MCF 10A (cell line): ENCODE measurements at places on chromosomes 2 and 18.

DNA sequence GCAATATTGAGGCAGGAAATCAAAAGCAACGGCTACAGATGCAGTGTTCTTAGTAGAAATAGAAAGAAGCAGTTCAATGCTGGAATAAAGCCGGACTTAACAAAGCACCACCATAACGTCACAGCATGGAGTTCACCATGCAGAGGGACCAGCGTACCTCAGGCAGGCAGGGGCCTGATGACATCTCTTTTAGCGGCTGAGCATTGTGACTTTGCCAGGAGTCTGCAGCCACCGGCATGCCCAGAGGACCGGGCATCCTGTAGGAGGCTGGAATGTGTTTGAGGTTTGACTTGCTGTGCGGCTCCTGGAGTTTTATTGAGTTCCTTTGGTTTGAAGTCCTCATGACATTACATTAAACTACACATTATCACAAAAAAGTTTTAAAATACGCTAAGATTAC, 139.8 kb downstream of the UXS1 start:
- no peak for DNase-seq

- no peak for DNase-seq
Observed at GRCh38 chr2:239236043-239236807, 164.6 kb downstream of the HDAC4 start.

DNA sequence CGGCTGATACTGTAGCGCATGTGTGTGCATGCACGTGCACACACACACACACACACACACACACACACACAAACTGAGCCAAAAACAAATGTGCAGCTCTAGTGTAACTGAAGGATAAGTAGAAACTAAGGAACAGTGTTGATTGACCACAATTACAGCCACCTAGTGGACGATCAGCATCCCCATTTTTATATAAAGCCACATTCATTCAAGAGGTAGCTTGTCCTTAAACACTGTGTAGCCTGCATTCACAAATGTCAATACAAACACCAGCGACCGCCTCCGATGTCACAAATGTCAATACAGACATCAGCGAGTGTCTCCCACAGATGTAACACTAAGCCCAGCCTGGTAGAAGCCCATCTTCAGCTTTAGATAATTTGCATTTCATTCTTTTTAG, 167.4 kb downstream of the PTGR3 start:
- DNase-seq, result peak; percentile 36

GRCh38 chr18:58721566-58722239, 50.4 kb downstream of the MALT1 start:
- DNase-seq, result no peak

GRCh38 chr2:43105586-43106558, 120.5 kb downstream of the ZFP36L2 start:
- DNase-seq, result peak; percentile 51

GRCh38 chr18:8834881-8835280, 129.5 kb downstream of the MTCL1 start:
- DNase-seq, result no peak

GRCh38 chr2:74008761-74009395, 24.2 kb downstream of the TET3 start:
- DNase-seq, result no peak

DNA sequence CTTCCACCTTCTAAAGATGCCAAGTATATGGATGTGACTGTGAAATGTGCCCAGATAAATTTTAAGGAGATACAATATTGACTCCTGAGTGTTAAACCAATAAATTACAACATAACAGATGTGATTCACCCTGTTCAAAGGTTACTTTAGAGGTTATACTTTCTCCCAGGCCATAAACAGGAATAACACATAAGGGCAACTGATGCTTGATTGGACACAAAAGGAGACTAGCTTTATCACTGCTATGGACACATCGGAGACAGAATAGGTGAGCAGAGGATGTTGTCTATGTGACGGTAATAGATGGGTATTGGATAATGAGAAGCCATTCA, 31.9 kb upstream of the SLC25A52 start:
- DNase-seq, result no peak

GRCh38 chr18:56469582-56469981, 168.8 kb downstream of the TXNL1 start:
- no peak for DNase-seq

GRCh38 chr2:193783681-193784080, 1588.9 kb upstream of the TMEFF2 start:
- DNase-seq, result peak; percentile 20

GRCh38 chr2:163341426-163341825, 394.4 kb downstream of the FIGN start:
- DNase-seq, result peak; percentile 14

DNA sequence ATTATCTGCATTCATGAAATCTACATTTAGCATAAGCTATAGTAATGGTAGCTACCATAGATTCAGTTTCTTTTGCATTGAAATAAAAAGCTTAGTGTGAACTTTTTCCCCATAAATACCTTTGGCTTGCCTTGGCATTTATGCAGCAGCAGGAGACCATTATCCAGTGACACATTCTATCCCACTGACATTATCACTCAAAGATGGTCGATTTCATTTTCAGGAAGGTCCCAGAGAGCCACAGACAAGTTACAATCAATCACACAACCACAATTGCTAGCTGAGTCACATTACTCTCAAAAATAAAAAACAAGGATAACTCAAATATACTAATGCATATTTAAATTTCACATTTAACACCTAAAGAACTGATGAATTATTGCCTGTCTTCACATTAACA, 512.7 kb upstream of the CDH2 start:
- DNase-seq, result no peak

- DNase-seq, result no peak
Observed at GRCh38 chr18:6775702-6776101, 46.2 kb downstream of the ARHGAP28 start.

- no peak for DNase-seq
Observed at GRCh38 chr2:141929331-141930252, 201.2 kb downstream of the LRP1B start.

DNA sequence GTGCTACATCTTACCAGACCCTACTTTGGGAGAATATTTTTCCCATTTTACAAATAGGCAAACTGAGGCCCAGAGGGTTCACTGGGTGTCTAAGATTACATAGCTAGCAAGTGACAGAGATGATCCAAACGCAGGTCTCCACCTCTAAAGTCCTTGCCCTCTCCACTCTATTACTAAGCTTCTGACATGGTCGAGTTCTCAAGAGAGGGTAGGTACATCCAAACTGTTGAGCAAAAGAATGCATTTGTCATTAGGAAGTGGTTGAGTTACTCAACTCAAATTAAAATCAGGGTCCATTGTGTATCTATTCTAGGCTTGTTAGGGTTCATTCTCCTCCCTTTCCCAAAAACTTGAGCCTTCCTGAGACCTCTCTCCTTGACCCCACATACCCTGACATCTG, 680.6 kb upstream of the FANCL start:
- no peak for DNase-seq

DNA sequence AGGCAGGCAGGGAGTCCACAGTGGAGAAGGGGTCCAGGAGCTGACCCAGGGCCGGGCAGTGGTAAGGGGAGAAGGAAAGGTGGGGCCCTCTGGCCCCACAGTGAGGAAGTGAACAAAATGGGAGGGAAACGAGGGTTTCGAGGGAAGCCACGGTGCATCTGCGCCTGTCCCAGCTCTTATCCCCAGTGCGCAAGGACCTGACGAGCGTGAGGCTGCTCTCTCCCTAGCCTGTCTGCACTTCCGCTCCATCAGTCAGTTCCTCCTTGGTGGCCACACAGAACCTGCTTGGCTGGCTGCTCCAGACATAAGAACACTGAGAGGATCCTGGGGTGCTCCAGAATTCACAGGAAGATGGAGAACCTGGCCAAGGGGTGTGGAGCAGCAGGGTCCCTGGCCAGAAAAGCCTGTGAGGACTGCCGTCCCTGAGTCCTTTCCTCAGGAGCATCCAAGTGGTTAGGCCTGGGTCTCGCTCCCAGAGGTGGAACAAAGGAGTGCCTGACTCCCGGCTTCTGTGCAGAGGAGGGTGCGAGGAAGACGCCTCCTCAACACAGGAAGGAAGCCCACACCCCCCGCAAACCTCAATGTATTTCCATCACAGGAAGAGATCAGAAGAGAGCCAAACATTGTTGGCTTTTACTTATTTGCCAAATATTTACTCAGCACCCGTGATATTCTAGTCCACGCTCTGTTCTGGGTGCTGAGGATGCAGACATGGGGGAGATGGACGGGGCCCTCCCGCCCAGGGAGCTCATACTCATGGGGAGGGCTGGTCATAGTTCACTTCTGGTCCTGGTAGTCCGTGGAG, 43.7 kb upstream of the SEMA4C start:
- DNase-seq, result no peak

DNA sequence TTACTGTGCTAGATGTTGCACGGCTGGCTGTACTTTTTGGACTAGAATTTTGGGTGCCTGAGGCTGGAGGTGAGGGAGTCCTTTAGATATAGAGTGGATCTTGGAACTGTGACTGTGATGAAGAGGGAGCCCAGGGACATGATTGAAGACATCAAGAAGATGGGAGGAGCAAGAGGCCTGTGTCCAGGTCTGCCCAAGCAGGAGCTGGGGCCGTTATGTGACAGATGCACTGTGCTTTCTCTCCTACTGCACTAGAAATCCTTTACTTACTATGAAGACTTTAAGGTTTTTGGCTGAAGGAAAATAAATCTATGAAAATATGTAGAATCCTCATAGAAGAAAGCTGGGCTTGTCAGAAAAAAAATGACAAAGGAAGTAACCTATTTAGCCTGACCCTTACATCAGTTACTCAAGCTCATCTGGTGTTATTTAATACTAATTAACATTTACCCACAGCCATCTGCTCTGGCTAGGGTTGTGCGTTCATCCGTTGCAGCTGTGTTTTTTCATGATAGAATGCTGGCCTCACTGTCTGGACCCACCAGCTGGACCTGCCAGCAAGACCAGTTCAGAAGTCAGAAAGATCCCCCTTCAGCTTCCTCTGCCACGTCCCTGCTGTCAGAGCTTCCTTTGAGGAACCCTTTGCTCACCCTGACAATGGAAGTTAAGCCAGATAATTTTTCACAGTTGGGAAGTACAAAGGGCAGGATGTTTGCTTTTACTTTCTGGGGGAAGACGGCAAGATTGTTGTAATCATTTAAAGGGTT, 16.7 kb downstream of the TSN start:
- DNase-seq, result no peak
